ENCODE measurements at places on chromosomes 2 and 18.

DNA sequence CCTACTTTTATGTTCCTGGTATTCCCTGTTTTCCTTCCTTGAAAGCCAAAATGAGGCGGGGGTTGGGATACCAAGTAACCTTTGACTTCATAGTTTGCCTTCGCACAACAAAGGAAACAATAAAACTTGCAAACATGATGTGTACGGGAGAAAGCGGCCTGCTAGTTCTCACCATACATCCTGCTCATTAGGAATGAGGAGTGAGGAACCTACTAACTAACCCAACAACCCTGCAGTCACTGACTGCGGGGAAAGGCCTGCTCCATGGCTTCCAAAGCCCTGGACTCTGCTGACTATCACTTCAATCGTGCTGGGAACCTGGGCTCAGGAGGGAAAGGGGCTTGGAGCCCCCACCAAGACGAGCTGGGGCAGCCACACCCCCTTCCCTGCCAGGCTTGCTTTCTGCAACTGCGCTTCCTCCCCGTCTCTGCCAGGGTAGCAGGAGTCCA lies 24.2 kb downstream of the RPL31 start:
- DNase-seq, result no peak

DNA sequence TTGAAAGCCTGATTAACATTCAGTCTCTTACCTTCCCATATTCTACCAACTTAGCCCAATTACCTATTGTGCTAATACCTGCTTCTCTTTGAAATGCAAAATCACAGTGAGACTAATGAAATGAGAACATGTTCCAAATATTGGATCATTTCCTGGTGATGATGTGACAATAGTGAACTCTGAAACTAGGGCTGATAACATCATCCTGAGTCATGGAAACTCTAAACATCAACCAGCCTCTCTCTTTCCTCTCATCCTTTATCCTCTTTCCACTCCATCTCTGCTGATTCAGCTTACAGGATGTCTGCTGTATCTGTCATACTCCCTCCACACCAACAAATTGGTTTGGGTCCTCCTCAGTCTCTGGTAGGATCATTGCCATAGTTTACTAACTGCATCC lies 98.8 kb upstream of the NCKAP5 start:
- no peak for DNase-seq

GRCh38 chr18:49013961-49014604 lies 63.3 kb upstream of the SMAD7 start:
- DNase-seq, result no peak

DNA sequence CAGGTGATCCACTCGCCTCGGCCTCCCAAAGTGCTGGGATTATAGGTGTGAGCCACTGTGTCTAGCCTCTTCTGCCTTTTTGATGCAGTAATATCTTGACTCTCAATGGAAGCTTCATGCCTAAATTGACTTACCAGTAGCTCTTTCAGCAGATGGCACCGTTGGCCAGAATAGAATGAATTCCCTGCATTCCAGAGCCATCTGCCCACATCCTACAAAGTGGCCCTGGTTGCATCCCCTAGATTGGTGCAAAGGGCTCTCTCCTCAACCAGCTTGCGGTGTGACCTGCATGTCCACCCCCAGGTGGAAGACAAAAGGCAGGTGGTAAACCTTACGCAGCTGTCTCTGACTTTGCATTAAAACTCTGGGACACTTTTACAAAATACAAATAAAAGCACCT lies 4.4 kb upstream of the PARD6G start:
- DNase-seq, result no peak

DNA sequence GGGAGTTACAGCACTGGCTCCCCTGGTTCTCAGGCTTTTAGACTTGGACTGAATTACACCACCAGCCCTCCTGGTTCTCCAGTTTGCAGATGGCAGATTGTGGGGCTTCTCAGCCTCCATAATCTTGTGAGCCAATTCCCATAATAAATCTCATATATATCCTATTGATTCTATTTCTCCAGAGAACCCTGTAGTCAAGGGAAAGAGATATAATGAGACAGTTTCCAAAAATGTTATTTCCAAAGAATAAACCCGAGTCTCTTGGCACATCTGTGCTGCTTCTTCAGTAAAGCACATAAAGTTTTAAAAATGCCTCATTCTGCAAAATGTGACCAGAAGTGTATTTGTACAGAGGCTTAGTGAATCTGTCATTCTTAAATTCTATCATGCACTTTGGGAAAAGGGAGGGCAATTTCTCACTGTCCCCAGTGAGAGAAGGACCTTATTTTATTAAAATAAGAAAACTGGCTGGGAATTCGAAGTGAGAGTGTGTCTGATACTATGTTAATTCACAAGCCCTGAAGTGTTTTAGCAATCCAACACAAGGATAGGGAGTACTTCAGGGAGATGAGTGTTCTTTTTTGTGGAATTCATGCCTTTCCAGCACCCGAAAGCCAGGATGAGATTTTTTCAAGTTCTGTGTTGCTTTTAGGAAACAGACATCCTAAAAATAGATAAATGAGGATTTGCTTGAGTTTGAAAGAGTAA lies 282.4 kb upstream of the CHAC2 start:
- DNase-seq, result no peak

- DNase-seq, result no peak
These were observed 67.2 kb downstream of the MBP start for GRCh38 chr18:77065221-77065981.

DNA sequence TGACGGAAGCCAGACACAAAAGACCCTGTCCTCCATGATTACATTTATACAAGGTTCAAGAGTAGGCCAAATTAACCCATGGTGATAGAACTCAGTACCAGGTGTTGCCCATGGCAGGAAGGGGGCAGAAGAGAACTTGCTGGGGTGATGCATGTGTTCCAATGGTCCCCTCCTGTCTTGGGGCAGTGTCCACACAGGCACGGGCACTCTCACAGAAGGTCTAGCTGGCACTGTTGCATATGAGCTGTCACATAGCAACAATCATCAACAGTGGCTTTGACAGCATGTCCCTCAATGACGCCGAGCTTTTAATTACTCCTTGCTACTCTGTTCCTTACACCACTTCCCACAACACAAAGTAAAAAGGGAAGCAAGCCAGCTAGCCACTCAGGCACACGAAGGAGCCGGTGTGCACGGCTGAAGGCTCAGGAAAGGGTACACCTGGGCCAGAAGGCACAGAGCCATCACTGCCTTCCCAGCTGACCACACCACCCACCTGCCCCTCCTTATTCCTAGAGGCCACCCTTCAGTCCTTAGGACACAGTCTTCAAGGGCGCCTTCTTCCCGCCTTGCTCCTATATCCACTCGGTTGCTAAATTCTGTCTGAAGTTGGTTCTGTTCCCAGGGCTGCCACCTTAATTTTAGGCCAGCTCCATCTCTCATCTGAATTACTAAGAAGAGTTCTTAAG lies 28.9 kb downstream of the RPL31 start:
- DNase-seq, result no peak

DNA sequence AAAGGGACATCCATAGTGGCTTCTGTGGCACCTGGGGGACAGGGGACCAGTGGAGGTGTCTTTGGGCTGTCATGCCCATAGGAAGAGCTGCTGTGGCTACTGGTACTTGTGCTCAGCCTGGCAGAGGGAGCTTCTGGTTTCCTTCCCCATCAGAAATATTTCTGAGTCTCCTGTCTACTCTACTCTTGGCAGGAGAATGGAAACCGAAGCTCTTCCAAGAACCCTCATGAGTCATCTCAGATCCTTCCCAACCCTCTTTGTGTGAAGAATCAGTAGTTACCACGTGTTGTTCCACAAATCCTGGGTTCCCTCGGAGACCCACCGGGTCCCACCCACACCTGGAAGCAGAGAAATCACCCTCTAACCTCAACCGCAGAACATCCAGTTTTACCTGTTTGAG lies 234.9 kb downstream of the FHOD3 start:
- no peak for DNase-seq

GRCh38 chr18:59802031-59802430 lies 97.8 kb upstream of the PMAIP1 start:
- no peak for DNase-seq

DNA sequence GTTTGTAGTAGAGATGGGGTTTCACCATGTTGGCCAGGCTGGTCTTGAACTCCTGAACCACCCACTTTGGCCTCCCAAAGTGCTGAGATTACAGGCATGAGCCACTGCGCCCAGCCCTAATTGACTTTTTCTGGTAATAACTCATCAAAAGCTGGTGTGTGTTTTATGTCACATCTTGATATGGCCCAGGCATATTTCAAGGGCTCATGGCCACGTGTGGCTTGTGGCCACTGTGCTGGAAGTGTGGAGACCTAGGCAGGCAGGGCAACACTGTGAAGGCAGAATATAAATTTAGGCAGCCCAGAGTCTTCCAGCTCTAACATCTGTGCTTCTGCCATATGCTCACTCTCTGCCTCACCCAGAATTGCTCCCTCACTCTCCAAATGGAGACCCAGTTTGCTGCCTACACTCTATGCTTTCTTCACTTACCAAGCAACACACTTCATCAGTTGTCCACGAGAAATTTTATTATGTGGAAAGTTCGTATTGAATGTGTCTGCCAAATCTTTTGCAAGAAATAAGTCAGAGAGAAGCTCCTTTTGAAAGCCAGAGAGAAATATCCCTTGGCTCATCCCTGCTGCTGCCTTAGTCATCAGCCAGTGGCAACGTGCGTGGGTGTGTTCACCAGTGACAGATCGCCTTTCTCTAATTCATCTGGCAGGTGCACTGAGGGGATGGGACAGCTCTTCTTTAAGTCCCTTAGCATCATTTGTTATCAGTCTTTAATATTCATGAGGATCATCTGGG lies 129.4 kb upstream of the CXCR4 start:
- no peak for DNase-seq

DNA sequence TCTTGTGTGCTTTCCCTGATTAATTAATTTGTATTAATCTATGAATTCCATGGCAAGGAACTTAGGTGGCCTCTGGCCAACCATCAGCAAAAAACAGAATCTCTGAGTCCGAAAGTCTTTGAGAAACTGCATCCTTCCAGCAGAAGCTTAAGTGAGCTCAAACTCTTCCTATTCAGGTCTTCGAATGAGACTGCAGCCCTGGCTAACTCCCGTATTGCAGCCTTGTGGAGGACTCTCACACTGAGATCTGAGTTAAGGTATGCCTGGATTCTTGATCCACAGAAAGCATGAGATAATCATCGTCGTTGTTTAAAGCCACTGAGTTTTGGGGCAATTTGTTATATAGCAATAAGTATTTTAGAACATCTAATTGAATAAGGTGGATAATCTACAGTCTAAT lies 1143.9 kb upstream of the NXPH2 start:
- no peak for DNase-seq

- DNase-seq, result no peak
These were observed 133.3 kb downstream of the ZNF236 start for GRCh38 chr18:76955524-76956170.

GRCh38 chr18:64097497-64097896 lies 51.4 kb downstream of the LINC00305 start:
- no peak for DNase-seq

GRCh38 chr2:160375802-160376469 lies 117.7 kb downstream of the RBMS1 start:
- no peak for DNase-seq

GRCh38 chr2:236894791-236895190 lies 190.9 kb upstream of the COPS8 start:
- DNase-seq, result no peak

- DNase-seq, result no peak
These were observed 662.9 kb downstream of the IRS1 start for GRCh38 chr2:226136739-226137138.

DNA sequence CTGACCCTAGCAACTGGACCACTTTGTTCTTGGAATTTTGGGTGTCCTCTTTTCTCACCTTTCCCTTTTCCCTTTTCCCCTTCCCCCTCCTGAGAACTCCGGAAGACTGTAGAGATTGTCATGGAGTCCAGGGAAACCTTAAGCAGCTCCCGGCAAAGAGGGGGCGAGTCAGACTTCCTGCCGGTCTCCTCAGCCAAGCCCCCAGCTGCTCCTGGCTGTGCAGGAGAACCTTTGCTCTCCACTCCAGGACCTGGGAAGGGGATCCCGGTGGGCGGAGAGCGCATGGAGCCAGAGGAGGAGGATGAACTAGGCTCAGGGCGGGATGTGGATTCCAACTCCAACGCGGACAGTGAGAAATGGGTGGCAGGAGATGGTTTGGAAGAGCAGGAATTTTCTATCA lies 20.5 kb downstream of the SETBP1 start:
- no peak for DNase-seq

GRCh38 chr2:14723684-14724083 lies 91.2 kb downstream of the LRATD1 start:
- DNase-seq, result no peak

DNA sequence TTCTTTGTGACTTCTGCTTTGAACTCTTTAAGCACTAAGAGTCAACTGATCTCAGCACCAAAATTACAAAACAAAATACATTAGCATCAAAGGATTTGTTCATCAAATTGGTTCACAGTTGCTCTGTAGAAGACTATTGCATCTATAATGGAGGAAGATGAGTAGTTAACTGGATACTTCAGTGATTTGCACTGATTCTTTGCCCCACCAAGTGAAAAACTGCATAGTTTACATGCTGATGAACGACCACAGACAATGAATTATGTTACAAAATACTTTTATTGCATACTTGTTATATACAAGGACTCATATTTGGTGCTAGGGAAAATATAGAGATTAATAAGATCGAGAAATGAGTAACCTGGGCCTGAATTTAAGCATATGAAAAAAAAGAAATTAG lies 107.2 kb downstream of the SCG2 start:
- DNase-seq, result no peak

DNA sequence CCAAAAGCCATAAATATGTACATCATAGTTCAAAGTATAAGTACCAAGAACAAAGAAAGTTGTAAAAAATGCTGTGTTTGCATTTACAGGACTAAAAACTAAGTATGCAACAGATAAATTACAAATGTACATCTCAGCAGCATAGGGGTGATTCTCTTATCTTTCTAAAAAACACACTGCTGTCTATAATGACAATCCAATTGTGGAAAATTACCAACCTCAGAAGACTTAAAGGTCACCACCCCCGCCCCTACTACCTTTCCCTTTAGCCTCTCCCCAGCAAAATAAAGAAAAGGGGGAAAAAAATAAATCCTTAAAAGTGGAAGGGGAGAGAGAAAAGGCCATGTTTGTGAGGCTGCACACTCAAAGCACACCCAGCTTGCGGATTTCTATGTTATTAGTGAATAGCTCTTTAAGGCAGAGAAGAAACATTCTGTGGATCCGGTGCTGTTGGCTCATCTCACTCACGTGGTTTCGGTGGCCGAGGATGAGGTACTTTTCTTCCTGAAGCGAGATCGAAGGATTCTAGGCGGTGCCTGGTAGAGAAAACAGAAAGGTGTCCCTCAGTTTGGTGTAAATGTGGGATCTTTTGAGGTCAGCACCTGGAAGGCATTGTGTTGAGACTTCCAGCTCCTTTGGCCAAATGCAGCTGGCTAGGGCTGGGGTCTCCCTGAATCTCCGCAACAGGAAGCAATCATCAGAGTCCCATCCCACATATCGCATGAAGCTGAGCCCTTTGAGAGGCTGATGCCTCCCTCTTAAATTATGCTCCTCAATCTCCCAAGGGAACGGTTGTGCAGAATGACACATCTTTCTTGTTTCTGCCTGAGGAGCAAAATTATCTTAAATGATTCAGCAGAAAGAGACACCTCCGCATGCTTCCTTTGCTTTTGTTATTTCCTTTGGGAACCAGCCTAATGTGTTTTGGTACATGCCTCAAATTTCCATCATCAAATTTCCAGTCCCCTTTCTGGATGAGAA lies 17.6 kb downstream of the MRPL35 start:
- no peak for DNase-seq

- DNase-seq, result no peak
These were observed 324.0 kb downstream of the IRS1 start for GRCh38 chr2:226475650-226476049.
